Stimulated activated CD8-positive, alpha-beta memory T cell treated with anti-CD3 and anti-CD28 coated beads, Interleukin-7, amount 100 ng/mL, for 4 hours (primary cell): ENCODE measurements at places on chromosomes 2 and 18.
A peak's percentile ranks its signal among the peaks of the same experiment; 100 is the strongest.

- DNase-seq: no peak
Observed at GRCh38 chr2:64245631-64246030, 101.4 kb upstream of the PELI1 start.

DNA sequence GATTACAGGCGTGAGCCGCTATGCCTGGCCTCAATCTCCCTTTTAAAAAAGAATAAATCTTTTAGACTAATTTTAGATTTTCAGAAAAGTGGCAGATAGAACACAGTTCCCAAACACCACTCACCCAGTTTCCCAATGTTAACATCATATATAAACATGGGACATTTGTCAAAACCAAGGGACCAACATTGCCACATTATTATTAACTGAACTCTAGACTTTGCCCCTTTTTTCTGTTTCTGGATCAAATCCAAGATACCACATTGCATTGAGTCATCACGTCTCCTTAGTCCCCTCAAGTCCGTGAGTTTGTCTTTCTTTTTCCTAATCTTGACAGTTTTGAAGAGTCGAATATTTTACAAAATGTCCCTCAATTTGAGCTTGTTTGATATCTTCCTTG, 2.4 kb downstream of the C2orf42 start:
- no peak for DNase-seq

DNA sequence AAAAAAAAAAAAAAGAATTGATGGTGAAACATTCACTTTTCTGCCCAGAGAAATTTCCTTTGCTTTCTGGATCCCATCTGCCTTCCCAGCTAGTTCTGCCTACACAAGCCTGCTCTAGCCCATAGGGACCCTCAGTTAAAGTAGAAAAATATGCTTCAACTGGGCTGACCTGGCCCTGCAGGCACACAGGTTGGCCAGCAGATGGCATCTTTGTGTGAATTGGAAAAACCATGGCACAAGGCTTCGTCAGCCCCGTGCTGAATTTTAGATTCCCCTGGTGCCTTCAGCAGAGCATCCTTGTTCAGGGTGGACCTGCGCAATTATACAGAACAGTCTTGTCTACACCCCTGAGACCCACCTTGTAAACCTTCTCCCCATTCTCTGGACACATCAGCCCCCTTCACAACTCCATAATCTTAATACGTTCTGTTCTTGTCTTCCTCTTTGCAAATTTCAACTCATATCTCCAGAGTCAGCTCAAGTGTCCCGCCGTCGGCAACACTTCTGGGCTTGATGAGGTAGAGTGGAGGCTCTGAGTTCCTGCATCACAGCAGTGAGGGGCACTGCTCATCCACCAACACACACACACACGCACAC, 114.5 kb downstream of the INSIG2 start:
- DNase-seq: peak; percentile 41

DNA sequence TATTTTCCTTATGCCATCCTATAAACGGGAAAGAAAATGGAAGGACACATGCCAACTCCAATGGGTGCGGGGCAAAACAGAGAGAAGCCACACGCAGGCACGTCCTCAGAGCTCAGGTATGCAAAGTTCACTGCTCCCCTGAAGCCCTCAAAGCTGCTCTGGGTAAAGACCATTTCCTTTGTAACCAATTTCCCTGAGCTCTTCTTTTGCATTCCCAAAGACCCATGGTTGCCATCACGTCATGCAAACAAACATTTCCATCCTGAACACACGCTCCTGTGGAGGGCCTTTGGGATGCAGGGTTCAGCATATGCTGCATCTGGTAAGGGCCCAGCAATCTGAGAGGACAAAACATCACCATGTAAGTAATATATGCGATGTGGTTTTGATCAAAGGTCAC, 69.4 kb downstream of the EMILIN2 start:
- no peak for DNase-seq

DNA sequence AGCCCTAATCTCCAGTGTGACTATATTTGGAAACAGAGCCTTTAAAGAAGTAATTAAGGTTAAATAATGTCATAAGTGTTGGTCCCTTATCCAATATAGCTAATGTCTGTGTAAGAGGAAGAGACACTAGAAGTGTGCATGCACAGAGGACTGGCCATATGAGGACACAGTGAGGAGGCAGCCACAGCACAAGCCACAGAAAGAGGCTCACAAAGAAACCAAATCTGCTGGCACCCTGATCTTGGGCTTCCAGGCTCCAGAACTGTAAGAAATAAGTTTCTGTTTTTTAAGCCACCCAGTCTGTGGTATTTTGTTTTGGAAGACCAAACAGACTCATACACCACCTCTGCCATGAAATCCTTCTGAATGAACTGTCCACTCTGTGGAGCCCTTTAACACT, 186.4 kb upstream of the SLC39A10 start:
- no peak for DNase-seq

DNA sequence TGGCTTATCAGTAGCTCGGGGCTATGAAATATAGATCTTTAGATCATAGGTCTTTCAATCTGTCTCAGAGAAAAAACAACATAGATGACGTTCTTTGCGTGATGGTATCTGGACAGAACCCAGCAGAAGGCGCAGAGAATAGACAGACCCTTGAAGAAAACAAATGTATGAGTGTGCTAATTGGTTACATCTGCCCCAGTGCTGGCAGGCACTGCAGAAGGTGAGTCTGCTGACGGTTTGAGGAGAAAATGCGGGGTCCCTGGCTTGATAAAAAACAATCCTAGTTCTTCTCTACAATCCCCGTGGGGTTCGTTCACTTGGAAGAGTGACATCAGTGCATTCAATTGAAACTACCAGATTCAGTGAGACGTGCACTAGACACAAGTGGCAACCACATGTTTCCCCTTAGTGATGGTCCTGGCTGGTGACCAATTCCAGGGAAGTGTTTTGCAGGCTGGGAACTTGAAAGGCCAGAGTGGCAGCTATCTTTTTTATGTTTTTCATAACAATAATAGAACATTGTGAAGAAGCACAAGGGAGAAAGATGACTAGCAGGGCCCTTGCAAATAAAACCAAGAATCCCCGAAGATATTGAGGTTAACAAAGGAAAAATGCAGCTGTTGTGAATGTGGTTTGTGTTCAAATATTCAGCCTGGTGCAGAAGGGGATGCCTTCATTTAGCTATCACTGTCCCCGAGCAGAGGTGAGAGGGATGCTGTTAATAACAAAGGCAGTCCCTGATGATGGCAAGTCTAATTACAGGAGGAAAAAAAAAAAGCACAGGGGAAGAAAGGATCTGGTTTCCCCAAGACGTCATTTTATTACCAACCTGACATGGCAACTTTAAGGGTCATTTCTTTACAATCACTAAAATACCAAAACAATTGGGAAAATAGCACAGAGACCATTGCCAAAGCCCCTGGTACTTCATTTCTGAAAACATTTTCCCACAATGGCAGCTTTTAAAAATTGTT, 337.6 kb upstream of the FIGN start:
- DNase-seq: no peak

GRCh38 chr2:35852-36251, 10.5 kb downstream of the FAM110C start:
- DNase-seq: no peak
